ENCODE measurements at places on chromosomes 4 and X.

DNA sequence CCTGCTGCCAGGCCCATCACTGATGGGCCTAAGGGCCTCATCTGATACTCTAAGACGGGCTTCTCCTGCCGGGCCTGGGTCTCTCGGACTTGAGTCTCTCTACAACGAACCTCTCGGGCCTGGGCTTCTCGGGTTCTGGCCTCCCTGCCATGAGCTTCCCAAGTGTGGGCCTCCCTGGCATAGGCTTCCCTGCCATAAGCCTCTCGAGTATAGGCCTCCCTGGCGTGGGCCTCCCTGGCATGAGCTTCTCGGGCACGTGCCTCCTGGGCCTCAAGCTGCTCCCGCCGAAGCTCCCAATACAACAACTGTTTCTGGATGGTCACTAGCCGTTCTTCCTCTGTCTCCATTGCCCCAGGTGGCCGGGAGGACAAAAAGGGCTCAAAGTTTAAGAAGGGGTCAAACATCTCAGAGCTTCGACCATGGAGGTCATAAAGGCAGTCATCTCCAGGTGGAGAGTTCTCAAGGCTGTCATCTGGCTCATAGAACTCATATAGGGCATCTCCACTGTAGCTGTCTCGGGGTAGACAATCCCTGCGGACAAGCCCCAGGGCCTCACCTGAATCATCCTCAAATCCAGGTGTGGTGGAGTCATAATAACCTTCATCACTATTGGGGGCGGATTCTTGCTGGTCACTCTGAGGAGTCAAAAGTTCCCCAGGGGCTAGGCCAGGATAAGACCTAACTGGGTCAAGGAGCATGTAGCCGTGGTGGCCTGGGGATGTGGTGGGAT is 14.1 kb downstream of the AMER1 start:
- no peak for DNase-seq

DNA sequence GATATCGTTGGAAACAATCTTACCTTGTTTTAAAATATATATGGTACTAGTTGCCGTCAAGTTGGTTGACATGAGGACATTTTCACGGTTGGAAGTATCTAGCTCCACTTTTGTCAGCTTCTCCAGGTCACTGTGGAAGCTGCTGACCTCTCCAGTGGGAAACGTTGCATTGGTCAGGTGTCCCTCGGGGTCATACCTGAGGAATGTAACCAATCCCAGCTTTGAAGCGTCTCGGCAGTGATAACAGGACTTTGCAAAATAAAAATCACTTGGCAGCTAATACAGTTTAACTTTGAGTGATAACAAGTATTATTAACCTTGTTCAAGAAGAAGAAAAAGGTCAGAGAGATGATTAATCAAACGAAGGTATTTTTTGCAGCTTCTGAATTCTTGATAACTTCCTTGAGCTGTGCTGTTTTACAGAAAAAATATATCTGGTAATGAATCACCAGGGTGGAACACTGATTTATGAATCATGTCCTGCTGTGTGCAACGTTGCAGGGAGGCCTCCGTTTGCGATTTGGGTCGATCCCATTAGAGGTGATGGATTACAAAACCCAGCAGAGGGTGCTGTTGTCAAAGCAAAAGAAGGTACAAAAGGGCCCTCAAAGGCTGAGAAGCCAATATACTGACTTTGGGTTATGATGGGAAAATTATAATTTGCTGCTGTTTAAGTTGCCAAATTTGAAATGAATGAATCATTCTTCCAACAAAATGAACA is 60.1 kb downstream of the SH2D1A start:
- DNase-seq = peak; percentile 21

GRCh38 chr4:17667653-17668201 is 53.3 kb downstream of the MED28 start:
- DNase-seq = no peak

DNA sequence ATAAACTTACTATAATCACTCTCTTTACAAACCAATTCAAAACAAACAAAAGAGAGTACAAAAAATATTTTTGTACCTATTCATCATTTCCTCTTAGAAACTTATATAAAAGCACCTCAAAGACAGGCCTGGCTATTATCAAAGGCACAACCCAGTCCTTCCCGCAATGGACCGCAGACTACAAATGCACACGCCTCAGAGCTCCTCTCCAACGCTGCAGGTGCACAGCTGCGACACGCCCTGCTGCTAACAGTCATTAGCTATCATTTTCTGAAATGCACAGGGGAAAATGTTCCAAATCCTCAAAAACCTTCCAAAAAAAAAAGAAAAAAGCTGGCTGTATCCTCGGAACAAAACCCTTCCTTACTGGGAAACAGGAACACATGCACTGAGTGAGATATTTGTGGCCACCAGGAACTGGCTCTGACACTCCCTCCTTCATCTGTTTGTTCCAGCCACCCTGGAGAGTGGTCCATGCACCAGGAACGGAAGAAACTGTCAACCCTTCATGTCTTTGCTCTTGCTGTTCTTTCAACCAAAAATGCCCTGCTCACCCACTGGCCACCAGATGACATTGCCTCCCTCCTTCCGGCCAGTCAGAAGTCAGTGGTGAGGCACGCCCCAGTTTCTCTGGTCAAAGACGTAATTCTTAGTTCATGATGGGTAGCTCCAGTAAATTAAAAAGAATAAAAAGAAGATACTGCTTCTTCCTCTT is 16.7 kb downstream of the IRF2 start:
- no peak for DNase-seq

DNA sequence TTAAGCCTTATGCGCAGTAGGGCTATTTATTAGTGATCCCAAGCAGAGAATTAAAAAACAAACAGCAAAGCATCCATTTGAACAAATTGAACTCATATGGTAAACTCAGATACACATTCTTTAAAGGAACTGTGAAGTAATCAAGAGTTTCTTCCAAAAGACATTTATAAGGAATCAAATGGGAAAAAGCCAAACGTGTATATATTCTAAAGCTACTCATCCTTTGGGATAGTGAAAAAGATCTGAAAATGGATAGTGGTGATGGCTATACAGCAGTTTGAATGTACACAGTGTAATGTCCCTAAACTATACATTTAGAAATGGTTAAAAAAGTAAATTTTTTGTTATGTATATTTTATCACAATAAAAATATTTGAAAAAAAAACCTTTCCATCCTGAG is 16.6 kb upstream of the HPGDS start:
- no peak for DNase-seq

- no peak for DNase-seq
These were observed 61.6 kb upstream of the NAP1L5 start for GRCh38 chr4:88759039-88759894.

- DNase-seq = no peak
These were observed at the start of gene ASB5 for GRCh38 chr4:176268963-176269362. ASB5 (minus strand) TSS chr4:176269222; CDS start chr4:176269108, 114 bp downstream.

DNA sequence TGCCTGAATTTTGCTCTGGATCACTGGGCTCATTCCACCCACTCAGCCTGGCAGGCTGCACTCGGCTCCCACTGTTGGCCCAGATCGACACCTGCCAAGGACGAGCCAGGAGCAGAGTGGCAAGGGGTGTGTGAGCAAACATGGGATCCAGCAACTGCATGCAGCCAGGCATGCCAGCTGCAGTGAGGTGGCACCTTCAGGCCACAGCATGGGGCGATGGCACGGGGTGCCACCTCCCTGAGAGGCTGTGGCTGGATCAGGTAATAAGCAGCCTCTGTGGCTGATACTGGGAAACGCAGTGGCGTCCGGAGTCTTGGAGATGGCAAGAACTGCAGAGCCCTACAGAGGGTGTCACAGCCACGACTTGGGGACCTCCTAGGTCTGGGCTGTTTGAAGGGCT is 244.5 kb upstream of the FSTL5 start:
- no peak for DNase-seq

DNA sequence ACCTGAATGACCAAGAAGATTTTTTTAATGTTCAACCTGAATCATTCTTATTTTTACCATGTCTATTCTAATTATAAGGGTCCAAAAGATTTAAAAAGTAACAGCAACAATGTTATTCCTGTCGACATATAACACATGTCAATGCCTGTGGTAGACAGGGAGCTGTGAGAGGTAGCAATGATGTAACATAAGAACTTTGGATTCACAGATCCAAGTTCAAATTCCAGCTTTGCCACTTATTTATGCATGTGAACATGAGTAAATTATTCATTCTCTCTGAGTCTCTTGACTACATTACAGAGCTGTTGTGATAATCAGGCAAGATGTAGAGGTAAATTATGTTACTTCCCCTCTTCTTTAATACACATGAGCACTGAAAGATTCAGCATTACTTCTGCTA is 54.5 kb downstream of the KLHL8 start:
- DNase-seq = no peak

DNA sequence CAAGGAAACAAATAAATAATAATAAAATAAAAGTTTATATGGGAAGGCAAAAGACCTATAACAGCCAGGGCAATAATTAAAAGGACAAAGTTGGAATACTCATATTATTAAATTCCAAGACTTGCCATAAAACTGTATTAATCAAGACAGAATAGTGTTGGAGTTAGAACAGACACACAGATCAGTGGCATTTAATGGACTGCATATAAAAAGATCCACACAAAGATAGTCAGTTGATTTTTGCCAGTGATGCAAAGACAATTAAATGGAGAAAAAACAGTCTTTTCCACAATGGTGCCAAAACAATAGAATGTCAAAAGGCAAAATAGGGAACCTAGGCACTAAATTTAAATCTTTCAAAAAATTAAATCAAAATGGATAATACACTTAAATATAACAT is 587.1 kb upstream of the GRIA3 start:
- no peak for DNase-seq

GRCh38 chr4:636628-637159 is 11.3 kb downstream of the PDE6B start:
- no peak for DNase-seq

DNA sequence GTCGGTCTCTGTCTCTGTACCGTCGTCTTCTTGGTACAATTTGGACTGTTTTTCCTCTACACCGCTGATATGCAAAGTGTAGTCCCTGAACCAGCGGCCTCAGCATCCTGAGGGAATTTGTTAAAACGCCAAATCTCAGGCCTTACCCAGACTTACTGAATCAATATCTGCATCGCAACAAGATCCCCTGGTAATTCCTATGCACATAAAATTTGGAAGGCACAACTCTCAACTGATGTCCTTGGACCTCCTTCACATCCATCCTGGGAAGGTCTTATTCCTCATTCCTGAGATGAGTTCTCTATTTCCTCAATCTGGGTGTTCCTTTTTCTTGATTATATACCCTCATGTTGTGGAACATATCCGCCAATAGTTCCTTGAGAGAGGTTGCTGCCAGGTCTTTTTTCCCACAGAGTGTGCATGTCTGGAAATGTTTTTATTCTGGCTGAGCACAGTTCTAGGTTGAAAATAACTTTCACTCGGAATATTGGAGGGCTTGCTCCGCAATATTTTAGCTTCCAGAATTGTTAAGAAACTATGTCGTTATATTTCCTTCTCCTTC is 738 bp upstream of the HPF1 start:
- no peak for DNase-seq

DNA sequence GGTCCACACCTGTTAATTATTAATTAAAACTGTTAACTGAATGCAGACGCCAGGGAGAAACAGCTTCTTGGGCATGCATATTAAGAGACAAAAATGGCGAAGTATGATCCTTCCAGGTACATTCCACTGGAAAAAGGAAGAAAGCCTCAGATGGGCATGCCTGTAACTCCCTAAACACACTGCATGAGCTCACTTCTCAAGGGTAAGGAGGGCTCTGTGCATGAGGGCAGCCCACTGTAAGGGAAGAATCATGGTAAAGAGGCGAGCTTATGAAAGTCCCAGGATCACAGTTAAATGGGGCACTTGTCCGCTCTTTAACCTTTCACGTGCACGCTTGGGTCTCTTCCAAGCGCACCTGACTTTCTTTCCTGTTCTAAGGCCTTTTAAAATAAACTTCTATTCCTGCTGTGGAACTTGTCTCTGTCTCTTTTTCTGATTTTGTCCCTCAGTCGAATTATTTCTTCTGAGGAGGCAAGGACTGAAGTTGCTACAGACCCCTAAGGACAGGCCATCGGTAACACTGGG is 321.7 kb downstream of the PPP1R2C start:
- DNase-seq = no peak

DNA sequence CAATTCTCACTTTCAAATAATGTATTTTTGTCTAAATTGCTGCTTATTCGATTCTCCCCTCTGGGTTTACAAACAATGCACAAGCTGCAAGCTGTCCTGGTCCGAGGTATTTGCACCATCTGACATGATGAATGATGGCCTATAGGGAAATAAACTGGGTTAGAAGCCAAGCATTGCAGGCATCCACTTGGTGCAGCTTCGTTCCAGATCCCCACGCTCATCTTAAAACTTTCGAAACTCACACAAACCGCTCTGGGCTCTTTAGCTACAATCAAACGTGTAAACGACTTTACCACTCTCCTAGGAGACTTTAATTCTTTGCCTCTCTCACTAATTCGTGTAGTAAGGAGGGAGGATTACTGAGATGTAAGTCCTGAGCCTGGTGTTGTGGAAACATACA is 19.0 kb downstream of the PHKA2 start:
- DNase-seq = no peak

DNA sequence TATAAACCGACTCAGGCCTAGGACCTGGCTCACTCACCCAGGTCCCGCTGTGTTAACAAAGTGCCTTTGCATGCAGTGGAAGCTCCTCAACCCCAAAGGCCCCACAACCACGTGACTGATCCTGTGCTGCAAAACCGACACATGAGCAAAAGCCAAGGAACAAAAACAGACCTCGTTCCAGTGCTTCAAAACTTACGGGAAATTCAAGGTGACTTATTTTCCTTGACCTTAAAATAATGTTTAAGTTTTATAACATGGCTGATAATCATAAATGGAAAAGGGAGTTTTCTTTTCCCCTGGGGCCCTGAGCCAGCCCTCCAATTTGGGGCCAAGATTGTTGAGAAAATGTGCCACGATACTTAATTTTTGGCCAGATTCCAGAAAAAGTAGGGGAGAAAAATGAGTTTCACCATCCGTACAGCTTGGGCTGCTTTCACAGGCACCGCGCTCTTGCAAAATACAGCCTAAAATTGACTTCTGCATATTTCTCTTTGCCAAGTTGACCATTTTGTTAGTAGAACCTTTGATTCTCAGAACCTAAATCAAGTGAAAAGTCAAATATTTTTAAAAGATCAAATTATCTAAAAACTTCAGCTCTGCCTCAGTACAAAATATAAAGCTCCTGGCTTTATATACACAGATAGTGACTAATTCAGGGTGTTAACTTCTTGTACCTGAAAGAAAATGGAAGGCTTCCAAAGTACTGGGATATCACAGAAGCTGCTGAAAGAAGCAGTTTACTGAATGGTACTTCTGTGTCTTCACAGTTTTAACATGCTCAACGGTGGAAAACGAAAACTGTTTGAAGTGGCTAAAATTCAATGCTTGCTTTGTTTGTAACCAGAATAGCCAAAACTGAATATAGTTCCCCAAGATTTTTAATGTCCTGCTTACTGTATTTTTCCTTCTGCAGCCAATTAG is 93.8 kb downstream of the APBB2 start:
- no peak for DNase-seq

DNA sequence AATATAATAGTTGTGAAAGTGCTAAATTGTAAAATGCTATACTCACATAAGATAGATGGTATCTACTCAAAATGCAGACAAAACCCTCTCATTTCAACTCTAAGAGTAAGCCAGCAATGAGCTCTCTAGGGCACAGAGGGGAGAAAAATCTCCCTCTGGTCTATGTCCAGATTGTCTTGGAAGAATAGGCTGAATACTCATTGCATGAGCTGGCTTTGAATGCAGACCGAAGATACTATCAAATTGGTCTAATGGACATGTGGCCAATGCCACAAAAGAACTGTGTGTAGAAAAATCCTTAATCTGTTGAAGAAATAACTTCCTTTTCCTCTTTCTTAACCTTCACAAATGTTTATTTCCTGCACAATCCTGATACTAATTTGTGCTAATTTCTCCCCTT is 3.5 kb downstream of the ZXDA start:
- no peak for DNase-seq

All from GM12892 (cell line).